ENCODE measurements at places on chromosomes 1 and 21. TPM values are rescaled to one million over a fixed set of nuclear protein-coding genes. Genes with fewer than 3 reads are reported as not detected.

Gene MEX3A
- polyA plus RNA-seq, result 24.8 TPM

Gene SPRR5
- not detected for polyA plus RNA-seq

Gene AMPD1
- not detected for polyA plus RNA-seq

Gene VANGL2
- polyA plus RNA-seq, result 15.2 TPM

Gene RCSD1
- polyA plus RNA-seq, result 100 TPM

Gene DNASE2B
- not detected for polyA plus RNA-seq

Gene UTS2
- not detected for polyA plus RNA-seq

Gene CRTC2
- polyA plus RNA-seq, result 24.8 TPM

Gene OR2L13
- not detected for polyA plus RNA-seq

Gene GOLT1A
- 2.8 TPM for polyA plus RNA-seq

Gene SERPINC1
- not detected for polyA plus RNA-seq

Gene CD84
- not detected for polyA plus RNA-seq

Gene PDZK1
- polyA plus RNA-seq, result 0.77 TPM

Gene ECM1
- polyA plus RNA-seq, result 2.9 TPM

Measured in cardiac muscle cell (in vitro differentiated cells and primary cell).